ENCODE measurements at places on chromosomes 7 and 10.

DNA sequence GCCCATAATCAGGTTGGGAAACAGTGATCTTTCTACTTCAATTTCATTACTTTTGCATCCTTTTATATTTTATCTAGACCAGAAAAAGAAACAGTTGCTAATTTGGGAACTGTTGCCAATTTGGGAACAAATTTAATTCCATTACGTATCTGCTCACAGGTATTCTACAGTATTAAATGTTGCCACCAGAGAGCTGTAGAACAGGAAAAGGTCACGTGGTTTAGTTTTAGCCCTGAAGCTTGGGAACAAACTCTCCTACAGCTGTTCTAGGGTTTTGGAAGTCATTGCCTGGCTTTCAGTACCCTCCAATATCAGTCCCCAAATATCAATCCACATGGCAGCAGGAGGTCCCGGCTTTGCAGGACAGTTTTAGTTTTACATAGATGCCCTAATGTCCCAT lies 172.7 kb downstream of the DGKI start:
- DNase-seq: no peak

GRCh38 chr10:22931948-22932347 lies 4.1 kb downstream of the ARMC3 start:
- DNase-seq: no peak

GRCh38 chr7:129122078-129122750 lies 22.3 kb upstream of the TSPAN33 start:
- DNase-seq: no peak

DNA sequence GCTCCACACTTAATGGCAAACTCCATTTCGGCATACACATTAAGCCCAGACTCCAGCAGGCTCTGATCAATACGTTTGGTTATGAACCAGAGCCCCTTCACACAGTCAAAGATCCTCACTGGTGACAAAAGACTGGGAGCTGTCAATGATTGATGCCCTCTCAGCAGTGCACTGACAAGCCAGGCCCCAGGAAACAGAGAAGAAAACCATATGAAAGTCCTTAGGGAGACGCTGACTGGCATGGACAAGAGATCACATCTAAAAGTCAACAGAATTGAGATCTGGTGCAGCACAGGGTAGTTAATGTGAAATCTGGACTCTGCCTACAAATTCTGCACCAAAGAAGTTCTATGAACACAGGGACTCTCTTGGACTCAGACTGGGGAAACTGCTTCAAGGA lies 600.9 kb upstream of the NRP1 start:
- DNase-seq: no peak

DNA sequence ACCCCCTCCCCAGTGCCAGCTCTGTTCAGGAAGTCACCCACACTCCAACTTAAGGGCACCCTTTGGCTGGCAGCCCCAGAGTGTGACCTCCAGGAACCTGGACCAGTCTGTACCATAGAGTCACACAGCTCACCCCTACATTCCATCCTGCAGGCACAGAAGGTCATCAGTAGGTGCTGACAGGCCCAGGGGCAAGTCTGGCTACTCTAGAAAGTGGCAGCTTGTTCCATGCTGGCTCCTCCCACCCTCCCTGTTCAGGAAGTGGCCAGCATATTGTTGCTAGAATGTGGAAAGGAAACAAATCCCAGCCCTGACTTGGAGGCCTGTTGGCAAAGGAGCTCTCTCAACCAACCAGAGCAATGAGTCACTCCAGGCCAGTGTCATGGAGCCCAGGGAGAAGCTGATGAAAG lies 3.2 kb upstream of the NCOA4 start:
- no peak for DNase-seq

GRCh38 chr7:108697254-108697653 lies 127.6 kb downstream of the DNAJB9 start:
- DNase-seq: no peak
